Right renal pelvis (tissue), 4 donors: ENCODE measurements at places on chromosomes 7 and 10. TPM values are rescaled to one million over a fixed set of nuclear protein-coding genes. Genes with fewer than 3 reads are reported as not detected.

GRCh38 chr10:110932505-110933180 is 13.2 kb downstream of the SHOC2 start:
- DNase-seq = no peak

DNA sequence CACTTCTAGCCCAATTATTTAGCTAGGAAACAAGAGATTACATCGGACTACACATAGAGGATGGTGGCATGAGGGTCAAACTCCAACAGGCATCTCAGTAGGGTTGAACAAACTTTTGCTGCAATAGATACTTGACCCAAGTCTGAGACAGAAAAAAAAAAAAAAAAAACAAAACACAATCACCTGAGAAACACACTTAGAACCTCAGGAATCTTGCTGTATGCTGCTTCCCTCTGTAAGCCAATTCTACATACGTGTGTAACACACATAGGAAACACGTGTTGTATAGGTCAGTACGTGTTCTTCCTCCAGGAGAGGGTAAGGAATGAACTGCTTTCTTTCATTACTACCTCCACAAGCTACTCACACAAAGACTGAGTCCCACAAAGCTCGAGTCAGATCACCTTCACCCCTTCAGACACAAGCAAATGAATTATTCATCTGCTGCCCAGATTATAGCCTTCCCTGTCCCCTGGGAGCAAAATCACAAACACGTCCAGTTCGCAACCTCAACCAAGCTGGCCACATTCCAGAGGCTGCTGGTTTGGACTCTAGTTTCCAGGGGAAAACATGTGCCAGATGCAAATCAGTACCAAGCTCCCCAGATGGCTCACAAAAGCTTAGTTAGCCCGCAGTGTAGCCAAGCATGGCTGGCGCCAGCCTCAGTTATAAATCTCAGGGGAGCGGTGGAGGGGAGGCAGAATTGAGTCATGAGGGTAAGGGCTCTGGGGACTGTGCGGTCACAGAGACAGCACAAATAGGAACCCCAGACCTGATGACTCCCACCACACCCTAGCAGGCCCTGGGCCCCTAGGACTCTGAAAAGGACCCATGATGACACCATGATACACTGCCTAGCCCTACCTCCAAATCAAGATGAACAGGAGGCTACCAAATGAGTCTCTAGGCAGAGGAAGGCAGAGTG is 15.1 kb downstream of the PSAP start:
- peak; percentile 80 for DNase-seq

DNA sequence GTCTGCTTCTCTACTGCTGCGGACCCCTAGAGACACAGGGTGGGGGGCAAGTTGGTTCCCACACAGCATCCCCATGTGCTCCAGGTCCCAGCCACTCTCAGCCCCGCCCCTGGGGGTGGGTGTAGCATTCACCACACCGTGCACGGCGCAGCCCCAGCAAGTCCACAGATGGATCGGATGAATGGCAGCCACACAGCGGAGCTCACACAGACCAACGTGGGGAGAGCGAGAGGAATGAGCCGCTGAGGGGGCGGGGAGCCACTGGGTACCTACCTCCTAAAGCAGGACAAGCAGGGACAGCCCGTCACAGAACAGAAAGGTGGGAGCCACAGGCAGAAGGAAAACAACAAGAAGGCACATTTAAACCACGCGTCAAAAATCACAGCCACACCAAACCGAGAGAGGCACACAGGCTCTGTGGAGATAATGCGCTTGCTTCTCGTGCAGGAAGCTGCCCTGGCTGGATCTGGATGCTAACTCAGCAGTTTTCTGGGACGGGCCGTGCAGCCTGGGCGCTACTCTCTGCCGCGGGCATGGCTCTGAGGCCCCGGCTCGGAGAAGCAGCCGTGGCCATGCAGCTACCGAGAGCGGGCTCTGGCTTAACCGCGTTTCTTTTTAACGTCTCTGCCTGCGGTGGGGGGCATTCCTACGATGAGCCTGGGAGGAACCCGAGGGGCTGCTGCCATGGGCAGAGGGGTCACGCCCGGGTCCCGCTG is 102.5 kb downstream of the CYTH3 start:
- no peak for DNase-seq

DNA sequence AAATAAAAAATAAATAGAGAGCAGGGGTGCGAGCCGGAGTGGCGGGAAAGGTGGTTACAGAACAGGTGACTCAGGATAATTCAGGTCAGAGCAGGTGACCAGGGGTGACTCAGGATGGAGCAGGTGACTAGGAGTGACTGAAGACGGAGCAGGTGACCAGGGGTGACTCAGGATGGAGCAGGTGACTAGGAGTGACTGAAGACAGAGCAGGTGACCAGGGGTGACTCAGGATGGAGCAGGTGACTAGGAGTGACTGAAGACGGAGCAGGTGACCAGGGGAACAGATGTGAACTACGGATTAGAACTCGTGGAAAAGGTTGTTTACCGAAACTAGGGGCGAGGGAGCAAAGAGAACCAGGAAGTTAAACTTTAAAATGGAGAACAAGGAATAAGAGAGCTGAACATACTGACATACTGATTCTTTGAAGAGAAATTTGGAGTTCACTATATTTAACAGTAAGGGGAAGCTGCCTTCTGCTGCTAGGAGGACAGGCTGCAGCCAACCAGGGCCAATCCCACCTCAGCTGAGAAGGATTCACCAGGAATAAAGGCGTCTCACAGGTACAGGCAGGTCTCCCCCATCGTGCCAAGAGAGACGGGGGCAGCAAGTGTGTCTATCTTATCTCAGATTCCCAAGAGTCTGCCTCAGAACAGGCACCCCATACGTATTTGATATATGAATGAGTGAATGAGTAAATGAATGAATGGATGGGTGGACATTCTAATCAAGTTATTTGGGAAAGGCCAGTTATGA is 101.3 kb downstream of the CPXM2 start:
- no peak for DNase-seq

GRID1 gene
- polyA plus RNA-seq = 2.1 TPM

ASIC3 gene
- 2.1 TPM for polyA plus RNA-seq
